ENCODE measurements at places on chromosomes 5 and 9.

- no peak for DNase-seq
These were observed 109.2 kb downstream of the SH3TC2 start for GRCh38 chr5:148953711-148954110.

GRCh38 chr5:176929654-176930053 lies 30.5 kb upstream of the HK3 start:
- DNase-seq = no peak

DNA sequence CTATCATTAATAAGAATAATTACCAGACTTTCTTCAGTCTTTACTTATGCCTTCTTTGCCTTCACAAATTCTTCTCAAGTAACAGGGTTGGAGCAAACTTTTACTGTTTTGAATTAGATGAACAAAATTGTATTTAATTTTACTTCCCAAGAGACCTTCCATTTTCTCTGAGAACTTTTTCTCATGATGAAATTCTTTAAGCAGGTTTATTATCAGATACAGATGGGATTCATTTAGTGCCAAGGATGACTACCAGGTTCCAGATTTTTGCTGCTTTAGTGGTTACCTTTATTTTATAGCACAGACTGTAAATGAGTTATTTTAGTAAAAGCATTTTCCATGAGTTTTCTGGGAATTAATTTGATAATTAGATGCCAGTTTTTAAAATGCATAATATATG lies 125.1 kb downstream of the GDNF start:
- no peak for DNase-seq

DNA sequence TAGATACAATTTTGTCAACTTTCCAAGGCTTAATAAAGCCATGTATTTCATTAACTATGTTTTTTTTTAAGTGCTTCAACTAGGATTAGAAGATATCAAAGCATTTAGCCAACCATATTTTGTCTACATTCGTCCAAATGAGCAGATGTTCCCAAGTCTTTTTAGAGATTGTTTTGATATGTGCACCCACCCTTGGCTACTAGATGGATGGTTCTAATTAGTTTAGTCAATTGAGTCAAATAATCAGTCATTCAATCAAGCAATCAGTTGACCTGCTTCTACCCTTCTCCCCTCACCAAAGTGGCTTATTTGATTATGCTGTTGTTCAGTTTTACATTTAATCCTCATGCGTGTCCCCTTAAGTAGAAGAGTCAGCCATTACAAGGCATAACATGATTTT lies 319.5 kb upstream of the TNC start:
- DNase-seq = no peak

DNA sequence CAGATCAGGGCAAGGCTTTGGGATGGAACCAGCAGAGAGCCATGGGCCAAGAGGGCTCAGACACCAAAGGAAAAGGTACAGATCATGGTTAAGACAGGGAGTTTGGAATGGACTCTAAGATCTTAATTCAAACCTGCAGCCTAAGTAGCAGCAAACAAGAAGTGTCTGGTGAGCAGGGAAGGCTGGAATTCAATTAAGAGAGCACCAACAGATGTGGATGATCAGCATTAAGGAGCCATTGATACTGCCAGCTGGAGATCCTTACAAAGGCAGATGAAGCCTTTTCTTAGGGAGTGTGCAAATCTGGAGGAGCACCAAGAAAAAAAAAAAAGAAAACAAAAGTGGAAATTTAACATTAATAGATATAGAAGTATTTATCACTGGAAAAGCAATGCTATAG lies 516.8 kb downstream of the RASEF start:
- DNase-seq = no peak

DNA sequence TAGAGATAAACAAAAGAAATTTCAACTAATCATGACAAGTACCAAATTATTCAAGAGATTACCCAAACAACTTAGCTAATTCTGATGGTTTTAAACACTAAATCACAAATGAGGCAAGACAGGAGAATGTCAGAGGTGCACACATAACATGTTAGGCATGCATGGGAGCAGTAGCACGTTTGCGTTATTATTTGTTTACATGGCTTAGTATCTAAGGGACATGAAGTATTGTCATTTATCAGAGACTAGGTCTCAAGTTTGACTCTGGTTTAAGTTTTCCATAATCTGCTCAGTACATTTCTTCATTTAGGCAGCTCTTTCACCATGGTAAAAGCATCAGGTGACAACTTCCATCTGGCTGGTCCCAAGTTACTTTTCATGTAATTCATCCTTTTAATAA lies 244.1 kb upstream of the TNC start:
- no peak for DNase-seq

DNA sequence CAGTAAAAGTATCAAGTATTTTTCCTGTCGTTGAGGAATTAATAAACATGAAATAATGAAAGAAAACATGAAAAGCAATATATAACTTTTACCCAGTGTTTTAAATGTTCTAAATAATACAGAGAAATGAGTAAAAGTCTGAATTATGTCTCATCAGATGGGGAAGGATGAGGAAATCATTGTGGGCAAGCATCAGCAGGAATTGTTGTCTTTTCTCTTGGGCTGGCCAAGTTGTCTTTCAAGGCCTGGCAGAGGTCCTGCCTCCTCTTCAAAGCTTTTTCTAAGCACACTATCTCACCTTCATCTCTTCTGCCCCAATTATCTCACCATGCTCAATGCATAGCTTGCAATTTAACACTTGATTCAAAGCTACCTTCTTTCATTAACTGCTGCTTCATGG lies 41.9 kb downstream of the MOCS2 start:
- DNase-seq = no peak

GRCh38 chr9:35294066-35294465 lies 132.3 kb downstream of the UNC13B start:
- no peak for DNase-seq

- DNase-seq = no peak
These were observed 10.8 kb downstream of the TNFSF8 start for GRCh38 chr9:114919611-114920010.

DNA sequence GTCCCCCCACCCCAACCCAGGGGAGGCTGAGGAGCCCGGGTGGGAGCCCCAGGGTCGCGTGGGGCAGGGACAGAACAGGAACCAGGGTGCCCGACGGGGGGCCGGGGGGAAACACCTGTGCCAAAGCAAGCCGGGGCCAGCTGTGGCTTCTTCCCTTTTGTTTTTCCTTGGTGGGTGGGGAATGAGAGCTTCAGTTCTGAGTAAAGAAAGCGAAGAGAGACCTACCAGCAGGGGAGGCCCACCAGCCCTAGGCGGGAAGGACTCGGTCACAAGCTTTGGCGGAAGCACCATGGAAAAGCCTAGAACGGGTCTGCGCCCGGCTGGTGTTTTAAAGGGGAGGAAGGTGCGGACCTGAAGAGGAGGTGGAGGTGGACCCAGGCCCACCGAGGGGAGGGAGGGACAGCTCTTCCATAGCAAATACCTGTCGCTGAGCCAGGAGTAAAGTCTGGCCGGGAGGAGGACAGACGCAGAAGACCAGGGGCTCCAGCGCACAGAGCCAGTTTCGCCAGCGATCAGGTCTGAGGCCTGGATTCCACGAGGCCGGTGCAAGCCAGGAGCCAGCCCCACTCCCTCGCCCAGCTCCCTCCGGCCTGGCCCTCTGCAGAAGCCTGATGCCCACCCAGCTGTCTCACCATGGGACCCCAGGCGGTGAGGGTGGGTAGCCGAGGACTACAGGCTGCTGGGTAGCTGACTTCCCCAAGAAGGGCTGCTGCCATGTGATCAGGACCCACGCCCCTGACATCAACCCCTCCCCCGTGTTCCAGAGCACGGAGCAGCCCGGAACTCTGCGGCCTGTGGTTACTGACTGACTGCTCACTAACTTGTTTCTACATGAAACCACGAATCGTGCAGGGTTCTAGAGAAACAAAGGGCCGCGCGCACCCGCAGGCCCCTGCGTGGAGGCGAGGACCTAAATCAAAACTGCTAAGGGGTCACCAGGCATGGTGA lies 849 bp upstream of the MGAT1 start:
- DNase-seq = peak; percentile 69
